CD8-positive, alpha-beta memory T cell (primary cell): ENCODE measurements at places on chromosomes 3 and 15. TPM values are rescaled to one million over a fixed set of nuclear protein-coding genes. Genes with fewer than 3 reads are reported as not detected.

- no peak for DNase-seq
Observed at GRCh38 chr15:41115161-41115651, 874 bp downstream of the INO80 start.

DNA sequence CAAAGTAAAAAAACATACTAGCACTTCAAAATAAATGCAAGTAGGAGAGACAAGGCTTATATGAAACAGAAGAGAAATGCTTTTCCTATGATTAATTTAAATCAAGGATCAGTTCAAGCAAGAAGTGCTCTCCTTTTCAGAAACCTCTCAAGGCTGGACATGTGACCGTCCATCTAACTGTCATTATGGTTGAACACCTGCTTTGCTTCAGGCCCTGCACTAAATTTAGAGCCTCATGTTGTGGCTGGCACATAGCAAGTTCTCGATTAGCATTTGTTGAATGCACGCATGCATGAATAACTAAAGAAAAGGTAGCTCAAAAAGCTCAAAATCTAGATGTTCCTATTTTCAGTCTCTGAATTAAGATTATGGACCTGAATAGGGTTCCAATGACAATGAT, 82.0 kb downstream of the SV2B start:
- DNase-seq, result no peak

DNA sequence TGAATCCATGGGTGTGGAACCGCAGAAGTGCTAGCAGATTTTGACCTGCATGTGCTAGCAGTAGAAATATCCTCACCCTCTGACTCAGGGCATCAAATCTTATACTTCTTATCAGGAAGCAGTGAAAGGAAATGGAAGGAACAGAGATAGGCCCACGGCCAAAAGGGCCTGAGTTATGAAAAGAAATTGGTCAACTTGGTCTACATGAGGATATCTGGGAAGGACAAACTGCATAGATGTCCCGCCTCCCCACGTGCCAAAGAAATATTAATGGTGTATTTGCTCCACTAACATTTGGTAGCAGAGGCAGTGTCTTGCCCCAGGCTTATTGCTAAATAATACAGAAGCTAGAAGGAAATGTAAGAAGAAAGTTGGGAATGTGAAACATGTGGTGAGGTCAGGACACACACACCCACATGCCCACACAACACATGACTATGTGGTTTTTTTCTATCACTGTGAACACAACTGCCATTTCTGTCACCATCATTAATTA, 93.6 kb upstream of the COL8A1 start:
- DNase-seq, result no peak

The IL5RA gene
- 0.73 TPM for total RNA-seq

The CMTM6 gene
- 91.8 TPM for total RNA-seq

The MASP1 gene
- total RNA-seq, result not detected
